Urothelium cell line (cell line): ENCODE measurements at places on chromosomes 1 and 21.

- DNase-seq, result no peak
Measured at GRCh38 chr1:208475449-208475848, 231.3 kb upstream of the PLXNA2 start.

- DNase-seq, result no peak
Measured at GRCh38 chr1:1680031-1680911, 12.3 kb downstream of the SLC35E2B start.

- DNase-seq, result no peak
Measured at GRCh38 chr1:26786437-26787380, 1.0 kb upstream of the PIGV start.

GRCh38 chr1:221910222-221910621 is 168.3 kb upstream of the DUSP10 start:
- no peak for DNase-seq

GRCh38 chr21:38350684-38351083 is 93.9 kb downstream of the KCNJ15 start:
- DNase-seq, result no peak
